ENCODE measurements at places on chromosomes 3 and 15.

DNA sequence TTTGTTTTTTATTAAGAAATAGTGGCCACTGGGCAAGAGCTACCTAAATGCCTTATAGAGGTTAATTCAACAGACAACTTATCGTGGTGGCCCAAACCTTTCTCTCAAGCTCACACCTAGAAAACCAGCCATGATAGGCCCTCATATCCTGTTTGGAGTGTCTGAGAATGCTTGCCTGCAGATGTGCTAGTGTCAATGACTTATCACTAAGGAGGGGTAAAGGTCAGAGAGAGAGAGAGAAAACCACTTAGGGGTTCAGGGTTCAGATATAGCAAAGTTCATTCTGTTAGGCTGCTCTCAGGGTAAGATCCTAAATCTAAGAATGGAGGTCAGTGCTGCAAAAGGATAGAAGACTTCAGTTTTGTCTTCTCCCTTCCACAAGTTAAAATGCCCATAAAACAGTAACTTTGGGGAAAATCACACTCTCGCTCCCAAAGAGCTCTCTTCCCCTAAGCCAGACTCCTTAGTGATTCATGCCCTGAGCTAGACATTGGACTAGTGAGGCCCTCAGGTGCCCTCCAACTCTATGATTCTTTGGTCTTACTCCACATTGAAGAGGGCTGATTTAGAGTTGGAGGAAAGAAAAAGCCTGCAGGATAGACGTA is 30.3 kb upstream of the B3GNT5 start:
- no peak for DNase-seq

GRCh38 chr3:145094355-145094941 is 1066.5 kb downstream of the PLOD2 start:
- no peak for DNase-seq

- DNase-seq: no peak
Measured at GRCh38 chr15:30984542-30984941, 6.9 kb downstream of the MTMR10 start.

DNA sequence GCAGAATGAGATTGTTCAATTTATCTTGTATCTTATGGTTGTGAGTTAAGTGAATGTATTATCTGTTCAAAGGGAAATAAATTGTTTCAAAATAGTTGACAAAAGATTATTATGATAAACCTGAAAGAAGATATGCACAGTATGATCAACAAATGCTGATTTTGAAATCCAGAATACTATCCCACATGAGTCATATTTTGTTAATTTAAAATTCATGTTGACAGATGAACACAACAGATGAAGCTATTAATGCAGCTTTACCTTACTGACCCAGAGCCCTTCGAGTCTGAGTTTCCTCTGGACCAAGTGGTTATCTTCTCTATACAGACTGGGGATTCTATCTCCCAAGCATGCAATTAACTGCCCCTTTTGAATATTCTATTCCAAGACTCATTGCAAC is 482.8 kb downstream of the FGF12 start:
- no peak for DNase-seq

DNA sequence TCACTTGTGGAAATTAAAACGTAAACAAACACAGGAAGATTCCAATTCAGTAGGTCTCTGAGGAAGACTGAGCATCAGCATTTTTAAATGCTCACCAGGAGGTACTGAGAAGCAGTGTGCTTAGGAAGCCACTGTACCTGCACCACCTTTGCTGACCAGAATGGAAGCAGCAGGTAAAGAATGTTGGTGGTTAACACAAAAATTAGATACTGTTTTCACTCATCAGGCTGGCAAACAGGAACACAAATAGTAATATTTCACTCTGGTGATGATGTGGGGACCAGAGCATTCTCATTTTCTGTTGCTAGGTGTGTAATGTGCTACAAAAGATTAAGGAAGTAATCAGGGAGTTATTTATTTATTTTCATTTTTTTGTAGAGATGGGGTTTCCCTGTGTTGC is 29.9 kb upstream of the GHSR start:
- no peak for DNase-seq

DNA sequence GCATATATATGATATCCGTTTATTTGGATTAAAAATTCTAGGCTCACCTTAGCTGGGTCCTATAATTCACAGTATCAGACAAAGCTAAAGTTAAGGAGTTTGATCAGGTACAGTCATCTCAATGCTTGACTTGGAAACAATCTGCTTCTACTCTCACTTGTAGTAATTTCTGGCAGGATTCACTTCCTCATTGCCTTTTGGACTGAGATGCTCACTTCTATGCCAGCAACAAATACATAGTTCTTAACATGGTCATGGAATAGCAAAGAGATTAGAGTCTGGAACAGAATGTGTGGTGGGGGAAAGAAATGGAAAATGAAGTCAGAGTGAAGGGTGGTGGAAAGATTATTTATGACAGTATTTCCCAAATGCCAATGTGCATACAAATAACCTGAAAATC is 693.6 kb downstream of the CADM2 start:
- no peak for DNase-seq

GRCh38 chr3:38047896-38048295 is 8.9 kb downstream of the DLEC1 start:
- no peak for DNase-seq

DNA sequence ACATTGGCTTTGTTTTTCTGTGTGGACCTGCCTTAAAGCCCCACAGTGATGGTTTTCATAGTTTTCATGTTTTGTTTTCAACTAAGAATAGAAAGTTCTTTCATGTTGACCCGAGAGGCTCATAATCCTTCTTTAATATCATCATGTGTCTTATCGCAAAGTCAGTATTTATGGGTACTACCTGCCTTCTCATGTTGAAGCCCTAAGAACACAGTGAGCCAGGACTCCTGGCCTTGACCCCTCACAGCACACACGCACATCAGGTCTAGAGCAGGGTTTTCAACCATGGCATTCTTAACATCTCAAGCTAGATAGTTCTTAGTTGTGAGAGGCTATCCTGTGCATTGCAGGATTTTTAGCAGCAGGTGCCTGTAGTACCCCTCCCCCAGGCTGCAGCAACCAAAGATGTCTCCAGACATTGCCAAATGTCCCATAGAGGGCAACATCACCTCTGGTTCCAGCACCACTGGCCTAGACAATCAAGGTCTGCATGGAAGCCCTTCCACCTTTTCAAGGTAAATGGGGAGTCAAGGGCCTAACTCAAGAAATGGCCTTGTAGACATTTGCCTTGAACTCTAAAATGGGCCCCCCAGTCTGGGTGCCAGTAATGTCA is 118.3 kb downstream of the MTHFS start:
- DNase-seq: no peak

GRCh38 chr3:112767177-112767576 is 79.5 kb downstream of the CD200R1L start:
- no peak for DNase-seq

DNA sequence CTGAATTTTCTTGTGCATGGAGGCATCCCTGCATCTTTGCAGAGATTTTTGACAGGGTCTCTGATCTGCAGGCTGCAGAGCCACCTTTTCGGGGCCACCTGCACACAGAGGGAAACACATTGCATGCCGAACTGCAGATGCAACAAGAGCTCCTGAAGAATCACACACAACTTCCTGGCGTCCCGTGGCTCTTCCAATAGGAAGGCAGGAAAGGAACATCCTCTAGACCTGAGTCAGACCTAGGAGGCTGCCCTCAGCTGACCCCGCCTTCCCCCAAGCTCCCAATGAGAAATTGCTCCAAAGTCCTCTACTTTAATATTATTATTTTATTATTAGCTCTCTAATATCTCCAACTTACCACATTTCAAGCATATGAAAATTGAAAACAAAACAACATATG is 213.2 kb upstream of the ARRDC4 start:
- no peak for DNase-seq

DNA sequence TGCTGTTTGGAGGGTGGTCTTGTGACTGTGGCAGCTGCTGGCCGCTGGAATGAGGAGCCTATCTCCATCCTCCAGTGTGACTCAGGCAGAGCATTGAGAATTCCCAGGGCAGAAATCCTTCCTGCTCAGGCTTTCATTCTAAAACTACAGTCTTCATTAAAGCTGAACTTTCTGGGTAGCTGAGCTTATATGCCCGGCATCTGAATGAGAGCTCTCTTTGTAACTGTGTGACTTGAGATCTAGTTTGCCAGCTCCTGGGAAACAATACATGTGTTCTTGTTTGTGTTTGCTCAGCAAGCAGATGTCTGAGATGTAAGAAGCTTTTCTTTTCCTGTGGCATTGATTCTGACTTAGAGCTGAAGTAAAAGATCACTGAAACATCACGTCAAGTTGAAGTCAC is 22.4 kb downstream of the RLBP1 start:
- DNase-seq: no peak

- no peak for DNase-seq
Measured at GRCh38 chr15:84810073-84810840, 6.9 kb upstream of the ALPK3 start.

DNA sequence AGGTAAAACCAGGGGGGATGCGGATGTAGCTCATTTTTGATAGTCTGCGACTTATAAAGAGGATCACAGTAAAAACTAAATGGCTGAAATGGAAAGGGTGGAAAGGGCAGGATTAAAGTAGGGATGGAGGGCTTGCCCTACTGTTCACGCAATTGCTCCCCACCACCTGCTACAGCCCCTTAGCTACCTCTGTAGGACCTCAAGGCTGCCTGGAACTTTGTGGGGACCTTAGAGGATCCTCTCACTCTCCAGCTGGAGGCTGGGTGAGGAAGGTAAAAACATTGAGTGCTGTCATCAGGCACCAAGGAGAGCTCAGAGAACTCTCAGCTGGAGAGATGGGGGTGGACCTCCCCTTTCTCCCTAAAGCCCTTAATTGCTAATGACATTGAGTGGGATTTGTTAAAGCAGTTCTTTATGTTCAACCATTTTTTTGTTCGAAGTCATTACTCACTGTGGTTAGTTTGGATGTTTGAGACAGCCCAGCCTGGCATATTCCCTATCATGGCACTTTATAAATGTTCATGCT is 213.0 kb downstream of the CLSTN2 start:
- no peak for DNase-seq

GRCh38 chr3:73786321-73786807 is 161.6 kb upstream of the PDZRN3 start:
- no peak for DNase-seq

DNA sequence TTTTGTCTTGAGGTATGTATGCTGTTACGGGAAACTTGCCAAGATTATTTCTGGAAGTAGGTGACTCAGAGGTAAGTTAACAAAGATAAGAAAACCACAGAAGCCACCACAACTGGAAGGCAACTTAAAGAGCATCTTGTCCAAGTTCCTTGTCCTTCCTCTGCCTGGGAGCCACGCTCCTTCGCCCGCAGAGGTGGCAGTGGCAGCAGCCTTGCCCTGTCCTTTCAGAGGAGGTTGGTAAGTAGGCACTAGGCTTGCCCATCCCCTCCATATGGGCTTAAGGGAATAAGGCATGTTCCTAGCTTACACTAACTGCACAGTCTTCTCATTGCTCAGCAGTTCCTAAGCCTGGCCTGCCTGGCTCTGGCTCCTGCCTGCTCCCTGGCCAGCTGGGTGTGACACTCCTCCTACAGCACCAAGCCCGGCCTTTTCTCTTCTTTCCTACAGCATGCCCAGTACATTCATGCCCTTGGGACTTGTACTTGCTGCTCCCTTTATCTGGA is 48.0 kb upstream of the RAB6B start:
- no peak for DNase-seq

GRCh38 chr15:67504796-67505195 is 16.1 kb upstream of the C15orf61 start:
- no peak for DNase-seq

GRCh38 chr15:93372208-93372864 is 283.3 kb upstream of the RGMA start:
- no peak for DNase-seq

DNA sequence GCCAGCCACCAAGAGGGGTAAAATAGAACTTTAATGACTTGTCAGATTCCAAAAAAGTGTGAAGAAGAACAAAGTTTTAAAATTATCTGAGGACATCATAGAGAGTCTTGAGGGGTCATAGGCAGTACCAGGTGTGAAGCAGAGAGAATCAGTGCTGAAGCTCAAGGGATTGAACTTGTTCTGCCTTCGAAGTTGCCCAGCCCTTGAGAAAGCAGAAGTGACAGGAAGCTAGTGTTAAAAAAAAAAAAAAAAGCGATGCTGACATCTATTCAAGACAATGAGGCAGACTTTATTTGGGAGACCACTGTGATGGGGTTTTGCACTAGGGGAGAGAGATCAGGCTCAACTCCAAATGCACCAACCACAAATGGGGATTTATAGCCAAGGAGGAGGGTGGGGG is 21.8 kb downstream of the FBXO22 start:
- no peak for DNase-seq

DNA sequence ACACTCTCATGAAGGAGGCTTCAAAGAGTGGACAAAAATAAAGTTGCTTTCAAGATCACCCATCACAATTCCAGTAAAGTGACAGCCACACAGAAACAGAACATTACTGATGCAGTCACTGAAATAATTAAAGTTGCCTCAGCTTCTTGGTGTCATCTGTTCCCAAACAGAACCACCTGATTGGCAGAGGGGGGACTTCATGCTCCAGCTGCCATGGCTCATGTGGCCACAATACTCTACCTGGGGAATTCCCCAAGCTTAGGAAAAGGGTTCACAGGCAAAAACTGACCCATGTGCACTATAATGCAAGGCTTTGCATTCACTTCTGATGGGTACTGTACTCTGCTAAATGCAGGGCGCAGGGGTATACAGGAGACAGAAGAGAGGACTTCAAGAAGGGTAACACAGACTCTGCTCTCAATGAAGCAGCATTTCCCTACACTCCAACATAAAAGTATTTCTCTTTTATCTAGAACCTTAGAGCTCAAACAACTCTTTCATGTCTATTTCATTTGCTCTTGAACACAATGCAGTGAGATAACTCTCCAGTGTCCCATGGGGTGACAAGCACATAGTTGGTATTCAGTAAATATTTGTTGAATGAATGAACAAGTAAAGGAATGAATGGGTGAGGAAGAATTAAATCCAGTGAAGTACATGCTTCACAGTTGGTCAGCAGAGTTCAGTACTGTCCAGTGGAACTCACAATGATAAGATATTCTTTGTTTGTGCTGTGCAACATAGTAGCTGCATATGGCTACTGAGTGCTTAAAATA is 8.6 kb upstream of the CTNNB1 start:
- no peak for DNase-seq

GRCh38 chr3:58691997-58692396 is 25.4 kb upstream of the FAM3D start:
- DNase-seq: no peak

DNA sequence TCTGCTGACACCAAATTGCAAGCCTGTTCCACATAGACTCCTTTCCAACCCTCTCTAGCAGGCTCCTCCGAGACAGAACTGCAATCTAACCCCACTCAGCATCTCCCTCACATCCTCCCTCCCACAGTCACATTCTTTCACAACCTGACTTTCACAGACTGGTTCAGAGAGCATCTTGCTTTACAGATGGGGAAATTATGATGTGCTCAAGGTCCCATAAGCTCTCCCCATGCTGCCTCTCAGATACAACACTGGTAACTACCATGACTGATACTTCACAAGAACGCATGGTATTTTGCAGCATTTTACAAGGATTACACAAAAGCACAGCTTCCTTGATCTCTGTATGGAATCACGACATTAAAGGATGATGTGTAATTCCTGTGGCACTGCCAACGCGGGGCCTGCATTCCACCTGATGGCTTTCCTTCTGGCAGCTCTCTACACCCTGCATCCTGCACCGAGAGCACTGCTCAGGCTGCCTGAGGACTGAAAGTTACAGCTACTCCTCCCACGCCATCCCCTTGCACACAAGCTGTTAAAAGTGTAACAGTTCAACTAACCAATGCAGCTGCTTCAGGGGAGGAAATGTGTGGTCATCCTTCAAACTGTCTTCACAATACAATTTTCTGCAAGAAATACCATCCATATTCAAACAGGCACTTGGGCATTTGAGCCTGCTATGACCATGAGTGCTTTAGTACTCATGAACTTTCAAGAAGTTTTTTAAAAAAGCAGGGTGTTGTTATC is 27.6 kb downstream of the TBC1D2B start:
- no peak for DNase-seq

- no peak for DNase-seq
Measured at GRCh38 chr3:13528217-13528867, 20.6 kb upstream of the FBLN2 start.

Measured in CD4-positive, alpha-beta T cell treated with Interferon alpha-2 for 1 hour (primary cell).